ENCODE measurements at places on chromosomes 2 and 18. TPM values are rescaled to one million over a fixed set of nuclear protein-coding genes. Genes with fewer than 3 reads are reported as not detected.

The GBX2 gene
- total RNA-seq: not detected

DNA sequence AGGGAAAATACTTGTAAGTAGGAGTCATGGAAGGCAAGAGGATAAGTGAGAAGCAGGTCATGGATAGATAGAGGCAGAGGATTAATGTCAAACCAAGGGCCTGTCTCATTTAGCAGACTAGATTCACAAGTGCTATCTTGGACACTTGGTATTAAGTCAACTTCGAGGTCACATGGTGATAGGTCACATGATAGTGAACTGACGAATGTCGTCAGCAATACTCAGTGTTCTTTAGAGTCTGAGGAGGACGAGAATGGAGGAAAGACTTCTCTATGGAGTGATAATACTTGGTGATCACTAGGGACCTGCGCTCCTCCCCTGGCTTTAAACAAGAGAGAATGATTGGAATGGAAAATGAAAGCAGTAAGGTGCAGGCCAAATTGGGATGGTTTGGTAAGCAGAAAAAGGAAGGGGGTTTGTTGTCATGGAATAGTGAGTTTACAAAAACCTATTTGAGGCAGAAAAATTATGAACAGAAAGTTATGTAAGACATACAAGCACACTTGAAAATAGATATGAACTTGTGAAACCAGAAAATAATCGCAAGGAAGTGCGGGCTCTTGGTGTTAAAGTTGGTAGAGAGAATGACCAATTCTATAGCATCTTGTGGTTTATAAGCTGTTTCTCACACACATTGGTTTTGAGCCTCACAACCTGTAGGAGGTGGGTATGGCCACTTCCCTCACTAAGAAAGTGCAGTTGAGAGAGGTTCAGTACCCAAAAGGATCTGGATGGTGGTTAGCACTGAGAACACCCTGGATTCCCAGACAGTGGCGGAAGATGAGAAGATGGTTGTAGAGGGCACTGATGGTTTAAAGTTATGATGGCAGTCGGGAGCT lies 141.5 kb downstream of the WDSUB1 start:
- H3K27ac ChIP-seq: no peak overlapping the region
- H3K4me3 ChIP-seq: no peak overlapping the region
- no peaks in the 10 kb centered on the region for H3K36me3 ChIP-seq
- DNase-seq: no peak
- H3K4me1 ChIP-seq: peaks cover 15% of the 10 kb centered on the region

DNA sequence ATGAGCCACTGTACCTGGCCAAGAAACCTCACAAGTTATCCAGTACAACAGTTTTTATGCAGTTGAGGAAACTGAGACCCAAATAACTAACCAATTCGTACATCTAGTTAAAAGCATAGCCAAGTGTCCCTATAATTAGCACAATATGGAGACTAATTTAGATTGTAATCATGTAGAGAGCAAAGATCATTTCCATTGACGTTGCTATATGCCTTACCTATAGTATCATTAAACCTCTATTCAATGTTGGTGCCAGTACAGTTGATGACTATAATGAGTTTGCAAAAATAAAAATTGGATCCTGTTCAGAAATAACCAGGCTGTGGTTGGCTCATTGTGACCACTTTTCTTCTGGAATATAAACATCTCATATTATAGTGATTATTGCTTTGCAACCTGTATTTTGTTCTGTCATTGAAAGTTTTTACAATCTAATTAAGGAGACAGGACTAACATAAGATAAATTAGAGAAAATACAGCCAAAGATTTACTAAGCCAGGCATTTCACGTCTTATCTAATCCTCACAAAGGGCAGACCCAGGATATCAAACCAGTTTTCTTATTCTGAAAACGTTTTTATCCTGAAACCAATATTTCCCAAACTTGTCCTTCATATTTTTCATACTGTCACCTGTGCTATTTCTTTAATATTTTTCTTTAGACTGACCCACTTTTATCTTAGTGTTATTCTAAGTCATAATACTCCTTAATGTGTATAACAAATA lies 130.0 kb upstream of the STON1 start:
- no peaks in the 10 kb centered on the region for H3K27me3 ChIP-seq
- H3K4me3 ChIP-seq: no peak overlapping the region
- no peak overlapping the region for H3K27ac ChIP-seq
- no peaks in the 10 kb centered on the region for H3K36me3 ChIP-seq
- peaks cover 7% of the 10 kb centered on the region for H3K4me1 ChIP-seq
- no peak for DNase-seq

The SERPINB10 gene
- not detected for total RNA-seq

DNA sequence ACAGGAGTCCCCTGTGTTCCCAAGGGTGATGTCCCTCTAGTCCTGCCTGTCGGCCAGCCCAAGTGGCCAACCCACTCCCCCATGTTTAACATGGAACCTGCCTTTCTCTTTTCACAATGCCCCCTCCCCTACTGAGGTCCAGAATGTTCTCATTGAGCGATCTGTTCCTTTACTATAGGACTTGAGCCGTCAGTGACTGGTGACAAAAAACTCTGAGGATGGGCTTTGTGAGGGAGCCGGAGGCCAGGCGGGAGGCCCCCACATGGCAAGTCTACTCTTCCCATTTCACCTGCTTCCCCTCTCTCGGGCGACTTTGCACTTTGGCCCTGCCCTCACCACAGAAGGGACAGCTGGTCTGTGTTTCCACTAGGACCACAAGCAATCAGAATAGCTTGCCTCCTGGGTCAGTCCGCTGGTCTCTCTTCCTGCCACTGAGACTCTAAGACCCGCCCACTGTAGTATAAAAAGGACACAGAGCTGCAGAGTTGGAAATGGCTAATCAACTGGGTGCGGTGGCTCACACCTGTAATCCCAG lies 146.5 kb upstream of the RAB12 start:
- H3K4me1 ChIP-seq: no peaks in the 10 kb centered on the region
- DNase-seq: no peak
- H3K27ac ChIP-seq: no peak overlapping the region
- H3K27me3 ChIP-seq: no peaks in the 10 kb centered on the region
- no peaks in the 10 kb centered on the region for H3K36me3 ChIP-seq
- H3K4me3 ChIP-seq: no peak overlapping the region

The IL1R2 gene
- 0.81 TPM for total RNA-seq

The PDCD1 gene
- 17.2 TPM for total RNA-seq

The ZNF513 gene
- 16.7 TPM for total RNA-seq

- peak overlapping the region; percentile 69 for H3K27ac ChIP-seq
- no peak overlapping the region for H3K4me3 ChIP-seq
- H3K27me3 ChIP-seq: no peaks in the 10 kb centered on the region
- no peak for DNase-seq
Observed at GRCh38 chr2:96491860-96492497, 13.2 kb downstream of the NEURL3 start.

DNA sequence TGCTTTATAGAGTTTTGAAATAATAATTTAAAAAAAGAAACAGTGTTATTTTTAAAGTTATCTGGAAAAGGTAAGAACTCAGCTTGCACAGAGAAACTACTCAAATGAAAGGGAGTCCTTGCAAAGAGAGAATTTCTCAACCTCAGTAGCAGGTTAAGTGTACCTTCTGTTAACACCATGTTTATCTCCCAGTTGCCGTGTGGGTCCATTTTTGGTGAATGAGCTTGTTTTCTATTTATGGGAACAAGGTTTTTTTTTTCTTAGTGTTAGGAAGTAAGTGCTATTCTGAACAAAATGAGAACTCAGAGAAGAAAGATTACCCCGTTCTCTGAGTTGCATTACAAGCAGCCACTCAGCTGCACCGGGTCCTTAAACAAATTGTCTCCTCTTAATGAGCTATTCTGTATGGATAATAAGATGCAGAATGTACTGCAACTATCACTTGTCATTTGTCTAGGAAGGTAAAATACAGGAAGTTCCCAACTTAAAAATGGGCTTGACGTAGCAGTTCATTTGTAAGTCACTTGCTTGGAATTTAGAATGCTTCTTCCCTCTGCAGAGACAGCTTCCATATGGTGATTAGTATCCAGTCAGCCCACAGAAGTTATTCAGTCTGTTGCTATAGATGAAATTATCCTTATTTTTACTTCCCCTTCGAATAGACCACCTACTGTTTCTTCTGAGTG lies 74.9 kb downstream of the LTBP1 start:
- no peak for DNase-seq
- no peaks in the 10 kb centered on the region for H3K36me3 ChIP-seq
- no peak overlapping the region for H3K27ac ChIP-seq
- H3K4me1 ChIP-seq: no peaks in the 10 kb centered on the region
- H3K27me3 ChIP-seq: peaks cover 29% of the 10 kb centered on the region
- no peak overlapping the region for H3K4me3 ChIP-seq

DNA sequence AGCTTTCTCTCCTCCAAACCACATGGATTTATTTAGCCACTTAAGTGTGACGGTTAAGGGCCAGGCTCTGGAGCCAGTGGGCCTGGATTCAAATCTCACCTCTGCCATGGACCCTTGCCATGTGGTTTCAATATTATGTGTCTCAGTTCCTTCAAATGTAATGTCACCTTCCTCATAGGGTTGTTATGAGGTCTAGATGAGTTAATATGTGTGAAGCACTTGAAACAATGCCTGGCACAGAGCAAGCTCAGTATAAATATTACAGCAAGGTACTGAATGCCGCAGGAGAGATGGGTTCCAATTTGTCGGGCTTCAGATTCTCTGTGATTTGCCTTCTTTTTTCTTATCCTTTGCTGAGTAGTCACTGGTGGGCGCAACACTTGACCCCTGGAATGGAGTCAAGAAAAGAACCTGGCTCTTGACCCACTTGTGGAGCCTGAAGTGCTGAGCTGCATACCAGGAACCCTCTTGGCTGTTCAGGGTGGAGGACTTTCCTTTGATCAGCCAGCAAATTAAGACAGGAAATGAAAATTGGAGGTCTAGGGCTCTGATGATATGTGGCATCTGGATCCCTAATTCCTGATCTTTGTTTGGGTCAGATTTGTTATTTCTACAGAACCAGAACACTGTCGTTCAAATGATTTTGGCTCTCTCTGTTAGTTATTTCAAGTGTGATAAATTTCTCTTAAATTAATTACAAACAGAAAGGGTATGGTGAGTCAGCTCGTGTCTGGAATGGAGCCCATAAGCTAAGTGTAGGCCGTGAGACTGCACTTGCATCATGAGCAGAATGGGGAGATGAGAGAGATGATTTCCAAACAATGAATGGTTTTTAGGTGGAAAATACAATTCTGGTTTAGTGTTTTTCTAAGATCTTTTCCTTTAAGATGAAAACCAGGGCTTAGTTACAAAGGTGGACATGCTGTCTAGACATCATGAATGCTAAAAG lies 293.0 kb downstream of the KCNS3 start:
- H3K27me3 ChIP-seq: no peaks in the 10 kb centered on the region
- H3K27ac ChIP-seq: no peak overlapping the region
- H3K4me1 ChIP-seq: no peaks in the 10 kb centered on the region
- H3K36me3 ChIP-seq: no peaks in the 10 kb centered on the region
- H3K4me3 ChIP-seq: no peak overlapping the region
- DNase-seq: no peak

The SFXN5 gene
- 6.1 TPM for total RNA-seq

DNA sequence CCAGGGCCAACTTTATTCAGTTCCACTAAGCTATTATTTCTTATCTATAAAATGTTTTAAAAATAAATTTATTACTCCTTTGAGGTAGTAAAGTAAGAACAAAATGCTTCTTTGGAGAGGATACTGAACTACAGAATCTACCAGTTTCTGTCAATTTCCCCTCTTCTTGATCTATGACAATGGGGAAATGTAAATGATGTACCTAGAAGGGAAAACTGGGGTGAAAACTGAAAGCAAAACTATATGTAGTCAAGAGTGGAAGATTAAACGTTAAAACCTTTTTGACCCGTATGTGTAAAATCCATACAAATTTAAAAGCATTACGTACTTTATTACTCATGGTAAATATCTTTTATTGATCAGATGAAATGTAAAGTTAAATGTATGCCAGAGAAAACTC lies 1287.8 kb upstream of the TMEFF2 start:
- H3K4me3 ChIP-seq: no peak overlapping the region
- no peaks in the 10 kb centered on the region for H3K36me3 ChIP-seq
- no peaks in the 10 kb centered on the region for H3K4me1 ChIP-seq
- no peak overlapping the region for H3K27ac ChIP-seq
- H3K27me3 ChIP-seq: no peaks in the 10 kb centered on the region

GRCh38 chr2:170277951-170278350 lies 100.0 kb downstream of the MYO3B start:
- no peaks in the 10 kb centered on the region for H3K36me3 ChIP-seq
- H3K27ac ChIP-seq: no peak overlapping the region
- H3K27me3 ChIP-seq: peaks cover 30% of the 10 kb centered on the region
- no peak for DNase-seq
- no peaks in the 10 kb centered on the region for H3K4me1 ChIP-seq
- H3K4me3 ChIP-seq: no peak overlapping the region

DNA sequence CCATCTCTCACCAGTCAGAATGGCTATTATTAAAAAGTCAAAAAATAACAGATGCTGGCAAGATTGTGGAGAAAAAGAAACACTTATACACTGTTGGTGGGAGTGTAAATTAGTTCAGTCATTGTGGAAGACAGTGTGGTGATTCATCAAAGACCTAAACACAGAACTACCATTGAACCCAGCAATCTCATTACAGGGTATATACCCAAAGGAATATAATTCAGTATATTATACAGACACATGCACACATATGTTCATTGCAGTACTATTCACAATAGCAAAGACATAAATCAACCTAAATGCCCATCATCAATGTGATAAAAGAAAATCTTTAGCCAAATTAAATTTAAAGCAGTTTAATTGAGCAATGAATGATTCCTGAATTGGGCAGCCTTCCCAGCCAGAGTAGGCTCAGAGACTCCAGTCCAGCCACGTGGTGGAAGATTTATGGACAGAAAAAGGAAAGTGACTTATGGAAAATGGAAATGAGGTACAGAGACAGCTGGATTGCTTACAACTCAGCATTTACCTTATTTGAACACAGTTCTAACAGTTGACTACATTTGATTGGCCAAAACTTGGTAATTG lies 377.1 kb upstream of the SLC39A10 start:
- H3K4me1 ChIP-seq: no peaks in the 10 kb centered on the region
- no peak overlapping the region for H3K4me3 ChIP-seq
- H3K36me3 ChIP-seq: no peaks in the 10 kb centered on the region
- DNase-seq: no peak
- H3K27ac ChIP-seq: no peak overlapping the region

GRCh38 chr2:152174574-152174973 lies 989 bp downstream of the STAM2 start:
- peaks cover 12% of the 10 kb centered on the region for H3K36me3 ChIP-seq
- H3K27ac ChIP-seq: peak overlapping the region; percentile 97
- H3K4me3 ChIP-seq: peak overlapping the region; percentile 98
- DNase-seq: no peak

The ZSWIM2 gene
- not detected for total RNA-seq
